ENCODE measurements at places on chromosomes 7 and 10.

GRCh38 chr10:124606822-124607221 lies 137.4 kb downstream of the FAM53B start:
- DNase-seq: no peak

- DNase-seq: no peak
Measured at GRCh38 chr7:73350306-73351068, 22.5 kb downstream of the FKBP6 start.

- no peak for DNase-seq
Measured at GRCh38 chr10:47222461-47222860, 77.5 kb upstream of the GDF10 start.

DNA sequence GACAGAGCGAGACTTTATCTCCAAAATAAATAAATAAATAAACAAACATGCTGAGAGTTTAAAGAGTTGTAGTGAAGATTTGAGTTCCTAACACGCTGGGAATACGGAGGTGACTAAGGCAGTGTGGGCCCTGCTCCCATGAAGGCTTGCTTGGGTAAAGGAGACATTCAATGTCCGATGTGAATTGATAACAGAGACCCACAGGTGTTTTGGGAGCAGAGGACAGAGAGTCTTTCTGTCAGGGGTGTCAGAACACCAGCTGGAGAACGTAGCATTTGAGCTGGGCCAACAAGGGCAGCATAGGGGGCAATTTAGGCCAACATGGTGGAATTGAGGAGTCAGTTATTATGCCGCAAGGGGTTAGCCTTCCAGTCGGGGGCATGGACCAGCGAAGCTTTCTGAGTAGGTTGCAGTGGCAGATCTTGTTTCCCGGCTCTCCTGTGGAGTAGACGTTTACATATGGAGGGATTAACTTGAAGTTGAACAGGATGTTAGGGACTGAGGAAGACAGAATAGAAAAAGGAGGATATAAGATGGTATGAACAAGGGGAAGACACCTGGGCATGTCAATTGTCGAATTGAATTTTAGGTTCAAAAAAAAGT lies 5.6 kb downstream of the PROSER2 start:
- DNase-seq: no peak

- no peak for DNase-seq
Measured at GRCh38 chr7:148382596-148382995, 208.0 kb upstream of the C7orf33 start.

DNA sequence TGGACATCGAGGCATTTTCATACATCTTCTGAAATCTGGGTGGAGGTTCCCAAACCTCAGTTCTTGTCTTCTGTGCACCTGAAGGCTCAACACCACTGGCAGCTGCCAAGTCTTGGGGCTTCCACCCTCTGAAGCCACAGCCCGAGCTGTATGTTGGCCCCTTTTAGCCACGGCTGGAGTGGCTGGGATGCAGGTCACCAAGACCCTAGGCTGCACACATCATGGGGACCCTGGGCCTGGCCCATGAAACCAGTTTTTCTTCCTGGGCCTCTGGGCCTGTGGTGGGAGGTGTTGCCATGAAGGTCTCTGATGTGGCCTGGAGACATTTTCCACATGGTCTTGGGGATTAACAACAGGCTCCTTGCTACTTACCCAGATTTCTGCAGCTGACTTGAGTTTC lies 62.1 kb downstream of the INPP5A start:
- no peak for DNase-seq

DNA sequence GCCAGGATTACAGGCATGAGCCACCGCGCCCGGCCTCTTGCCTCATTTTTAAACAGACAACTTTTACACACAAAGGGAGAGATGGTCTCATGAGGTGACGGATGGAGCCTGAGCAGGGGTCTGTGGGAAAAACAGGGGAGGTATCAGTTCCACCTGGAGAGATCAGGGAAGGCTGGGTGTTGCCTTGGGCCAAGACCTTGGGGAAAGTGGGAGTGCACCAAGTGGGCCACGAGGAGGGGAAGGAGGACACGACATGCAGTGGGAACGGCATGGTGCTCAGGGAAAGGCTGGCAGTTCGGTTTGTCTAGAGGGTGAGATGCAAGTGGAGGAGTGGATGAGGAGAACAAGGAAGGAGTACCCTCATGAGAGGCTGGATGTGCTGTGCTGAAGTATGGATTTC lies 8.9 kb upstream of the ZNF777 start:
- no peak for DNase-seq

DNA sequence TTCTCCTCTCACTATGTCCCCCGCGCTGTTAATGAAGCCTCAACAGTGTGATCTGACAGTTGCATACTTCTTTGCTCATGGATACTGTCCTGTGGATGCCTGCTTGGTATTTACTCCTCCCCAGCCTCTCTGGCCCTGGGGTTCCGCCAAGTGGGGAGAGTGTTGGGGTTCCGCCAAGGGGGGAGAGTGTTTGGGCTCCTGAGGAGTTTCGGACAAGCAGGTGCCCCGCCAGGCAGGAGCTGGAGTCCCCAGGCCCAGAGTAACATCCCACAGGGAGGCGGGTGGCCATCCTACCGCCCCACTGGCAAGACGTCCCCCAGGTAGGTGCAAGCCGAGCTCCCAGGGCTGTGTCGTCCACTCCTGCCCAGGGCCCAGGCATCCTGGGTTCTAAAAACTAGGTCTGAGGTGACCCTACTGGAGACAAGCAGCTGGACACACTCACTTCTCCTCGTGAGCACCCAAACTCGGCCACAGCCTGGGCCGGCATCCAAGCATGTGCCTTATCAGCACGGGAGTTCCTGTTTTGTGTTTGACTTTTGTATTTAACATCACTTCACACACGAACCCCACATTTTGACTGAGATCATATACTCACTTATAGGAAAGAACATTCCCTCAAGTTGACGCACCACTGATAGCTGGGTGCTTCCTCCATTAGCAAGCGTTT lies 34.2 kb downstream of the CAMK2B start:
- no peak for DNase-seq

DNA sequence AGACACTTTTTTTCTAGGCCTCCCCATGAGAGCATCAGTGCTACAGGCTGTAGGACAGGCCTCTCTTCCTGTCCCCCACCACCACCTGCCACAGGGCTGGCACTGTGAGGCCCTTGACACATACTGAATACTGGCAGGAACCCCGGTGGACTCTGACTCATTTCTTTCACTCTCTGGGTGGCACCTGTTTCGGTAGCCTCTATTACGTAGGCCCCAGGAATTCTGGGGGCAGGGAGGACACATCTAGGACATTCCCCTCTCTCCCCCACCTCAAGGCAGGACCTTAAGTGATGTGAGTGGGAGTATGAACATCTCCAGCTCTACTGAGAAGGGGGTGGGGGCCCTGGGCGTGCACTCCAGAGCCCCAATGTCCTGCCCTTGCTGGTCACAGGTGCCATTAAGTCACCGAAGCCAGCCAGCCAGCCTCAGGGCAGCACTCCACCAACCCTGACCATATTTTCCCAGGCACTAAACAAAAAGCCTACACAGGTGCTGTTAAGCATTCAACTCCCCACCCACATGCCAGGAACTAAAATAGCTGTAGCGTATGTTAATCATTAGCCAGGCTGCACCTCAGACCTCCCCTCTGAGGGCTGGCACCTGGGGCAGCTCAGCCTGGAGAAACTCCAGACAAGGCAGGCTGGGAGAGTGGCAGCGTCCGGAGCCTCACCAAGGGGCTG lies 8.9 kb downstream of the ANXA11 start:
- DNase-seq: no peak

DNA sequence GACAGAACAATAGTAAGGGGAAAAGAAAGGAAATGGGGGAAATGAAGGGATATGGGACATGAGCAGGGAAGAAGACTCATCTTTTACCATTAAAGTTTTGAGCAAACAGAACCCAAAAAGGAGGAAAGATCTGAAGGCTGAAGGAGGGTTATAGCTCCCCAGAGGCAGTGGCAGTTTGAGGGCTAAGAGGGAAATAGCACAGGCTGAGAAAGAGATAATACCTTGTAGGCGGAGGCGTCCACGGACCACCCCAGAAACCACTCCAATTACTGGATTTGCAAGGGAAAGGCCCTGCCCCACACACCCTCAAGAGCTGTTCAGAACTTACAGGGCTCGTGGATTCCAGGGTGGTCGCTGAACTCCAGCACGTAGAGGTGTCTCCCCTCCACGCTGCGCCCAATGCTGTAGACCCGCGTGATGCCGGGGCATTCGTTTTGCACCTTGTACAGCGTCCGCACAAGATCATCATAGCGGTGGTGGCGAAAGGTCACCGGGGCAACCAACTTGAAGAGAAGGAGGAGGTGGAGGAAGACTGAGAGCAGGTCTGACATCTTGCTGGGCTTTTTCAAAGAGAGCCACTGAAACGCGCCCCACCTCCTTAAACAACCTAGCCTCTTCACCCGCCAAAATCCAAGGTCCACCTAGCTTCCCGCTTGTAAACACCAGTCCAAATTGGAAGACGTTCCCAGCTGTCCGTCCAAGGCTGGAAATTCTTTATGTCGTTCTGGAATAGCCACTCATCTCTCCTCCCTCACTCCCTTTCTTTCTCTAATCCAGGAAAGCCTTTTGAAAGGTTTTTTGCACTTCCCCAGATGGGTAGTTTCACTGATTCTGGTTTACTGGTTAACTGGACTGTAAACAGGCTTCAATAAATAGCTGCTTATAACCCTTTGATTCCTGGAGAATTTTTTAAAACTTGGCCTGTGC lies at the start of gene CPN1:
Gene CPN1, minus strand, starts transcription at position 795 of the 927 bp plus-strand sequence. Its CDS starts 244 bp downstream, at position 551.
- no peak for DNase-seq

GRCh38 chr7:90266808-90267207 lies 21.8 kb downstream of the CFAP69 start:
- DNase-seq: peak; percentile 30

DNA sequence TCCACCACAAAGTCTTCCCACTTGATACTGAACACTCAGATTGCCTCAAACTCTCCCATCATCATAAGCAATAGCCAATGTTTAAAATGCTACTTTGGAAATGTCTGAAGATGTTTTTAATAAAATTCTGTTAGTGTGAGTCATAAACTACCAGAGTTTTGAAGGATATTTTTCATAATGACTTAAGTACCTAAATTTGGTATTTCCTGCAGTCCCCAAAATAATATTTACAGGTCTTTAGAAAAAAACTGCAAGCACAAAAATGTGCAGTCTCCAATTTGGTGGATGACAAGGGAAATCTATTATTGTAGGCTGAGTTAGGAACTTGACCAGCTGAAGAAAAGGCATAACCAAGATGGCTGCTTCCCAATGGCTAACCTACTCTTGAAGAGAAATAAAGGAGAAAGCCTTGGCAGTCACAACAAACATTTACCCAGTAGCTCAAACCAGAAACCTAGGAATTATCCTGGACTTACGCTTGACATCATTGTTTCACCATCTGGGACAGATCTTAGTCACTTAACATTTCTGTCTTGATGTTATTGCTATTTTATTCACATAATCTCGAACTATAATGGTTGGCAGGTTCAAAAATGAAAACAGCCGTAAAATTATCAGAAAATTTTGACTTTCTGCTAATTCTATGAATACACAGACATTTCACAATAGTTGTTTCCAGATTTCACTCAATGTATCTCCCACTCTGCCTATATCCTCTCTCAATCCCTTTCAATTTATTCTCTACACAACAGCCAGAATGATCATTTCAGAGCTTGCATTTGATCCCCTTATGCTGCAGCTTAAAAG lies 111.2 kb upstream of the STEAP1B start:
- peak; percentile 38 for DNase-seq

DNA sequence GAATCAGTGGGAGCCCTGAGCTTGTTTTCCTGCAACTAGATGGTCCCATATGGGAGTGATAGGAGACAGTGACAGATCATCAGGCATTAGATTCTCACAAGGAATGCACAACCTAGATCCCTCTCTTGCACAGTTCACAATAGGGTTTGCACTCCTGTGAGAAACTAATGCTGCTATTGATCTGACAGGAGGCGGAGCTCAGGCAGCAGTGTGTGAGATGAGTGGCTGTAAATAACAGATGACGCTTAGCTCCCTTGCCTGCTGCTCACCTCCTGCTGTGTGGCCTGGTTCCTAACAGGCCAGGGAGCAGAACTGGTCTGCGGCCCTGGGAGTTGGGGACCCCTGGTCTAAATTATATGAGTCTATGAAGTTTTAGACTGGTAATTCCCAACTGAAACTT lies 3.9 kb downstream of the MIOS start:
- DNase-seq: no peak

- no peak for DNase-seq
Measured at GRCh38 chr7:157856873-157857577, 520.2 kb downstream of the DNAJB6 start.

GRCh38 chr10:70901276-70901878 lies 13.0 kb upstream of the PCBD1 start:
- DNase-seq: no peak

DNA sequence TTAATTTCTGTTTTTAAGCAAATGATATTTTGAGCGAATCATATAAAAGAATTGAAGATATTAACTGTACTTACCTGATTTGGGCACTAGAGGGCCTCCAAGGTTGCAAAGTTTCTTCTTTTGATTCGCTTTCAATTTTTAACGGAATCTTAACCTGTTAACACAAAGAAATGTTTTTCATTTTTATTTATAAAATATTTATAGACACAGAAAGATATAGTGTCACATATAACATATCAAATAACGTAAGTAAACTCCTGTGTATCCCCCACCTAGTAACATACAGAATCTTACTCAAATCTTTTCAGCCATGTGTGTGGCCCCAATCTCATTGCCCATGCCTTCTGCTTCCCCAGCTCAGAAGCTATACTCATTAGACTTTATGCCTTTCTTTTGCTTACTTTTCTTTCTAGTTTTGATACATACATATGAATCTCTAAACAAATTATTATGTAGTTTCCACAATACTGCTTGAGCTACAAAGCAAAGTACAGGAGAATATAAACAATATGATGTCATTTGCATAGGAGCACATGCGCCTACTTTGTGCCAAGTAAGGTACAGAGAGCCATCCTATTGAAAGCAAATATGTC lies 49.5 kb upstream of the ZPBP start:
- DNase-seq: peak; percentile 13

DNA sequence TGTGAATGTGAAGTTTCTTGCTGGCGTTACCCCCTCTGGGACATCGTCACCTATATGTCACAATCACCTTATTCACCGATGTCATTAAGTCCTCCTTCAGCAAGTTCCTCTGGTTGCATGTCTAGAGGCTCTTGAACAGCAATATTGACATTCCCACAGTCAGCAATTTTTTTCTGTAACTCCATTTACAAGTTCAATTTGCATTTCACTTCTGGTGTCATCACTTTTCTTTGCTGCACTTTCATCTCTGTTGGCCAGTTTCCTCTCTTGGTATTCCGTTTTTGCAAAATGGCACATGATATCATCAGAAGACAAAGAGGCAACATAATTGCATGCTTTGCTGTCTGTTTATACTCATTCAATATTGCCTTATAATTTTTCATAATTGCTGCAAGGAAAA lies 69.8 kb downstream of the SRI start:
- DNase-seq: no peak

Data from AG08395 (cell line).